ENCODE measurements at places on chromosomes 5 and 9.

DNA sequence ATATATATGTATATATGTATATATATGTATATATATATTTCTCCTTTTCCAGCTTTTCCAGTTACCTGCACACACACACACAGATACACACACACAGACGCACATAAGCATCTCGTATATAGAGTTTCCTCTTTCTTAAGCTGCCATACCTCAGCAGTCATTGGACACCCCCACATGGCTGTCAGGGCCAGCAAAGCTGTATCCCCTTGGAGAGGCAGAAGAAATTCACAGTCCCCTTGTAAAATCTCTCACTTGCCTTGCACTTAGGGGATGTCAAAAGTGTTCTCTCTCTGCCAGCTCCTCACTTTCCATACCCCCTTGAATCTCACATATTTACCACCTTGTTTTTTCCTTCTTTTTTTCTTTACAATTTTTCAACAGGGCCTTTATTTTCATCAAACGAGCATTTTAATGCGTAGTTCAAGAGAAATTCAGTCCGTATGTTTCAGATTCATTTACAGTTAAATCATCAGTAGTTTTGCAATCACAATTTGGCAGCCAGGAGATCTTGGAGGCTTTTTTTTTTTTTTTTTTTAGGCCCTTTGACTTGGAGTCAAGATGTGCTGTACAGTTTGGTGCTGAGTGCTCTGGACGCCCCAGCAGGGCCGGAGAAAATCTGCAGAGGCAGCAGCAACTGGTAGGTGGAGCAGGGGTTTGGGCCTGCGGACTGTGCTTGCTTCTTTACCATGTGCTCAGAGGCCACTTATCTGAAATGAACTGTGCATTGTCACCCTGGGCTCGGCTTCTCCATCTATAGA, 244.9 kb upstream of the KLF4 start:
- peak; percentile 68 for DNase-seq

DNA sequence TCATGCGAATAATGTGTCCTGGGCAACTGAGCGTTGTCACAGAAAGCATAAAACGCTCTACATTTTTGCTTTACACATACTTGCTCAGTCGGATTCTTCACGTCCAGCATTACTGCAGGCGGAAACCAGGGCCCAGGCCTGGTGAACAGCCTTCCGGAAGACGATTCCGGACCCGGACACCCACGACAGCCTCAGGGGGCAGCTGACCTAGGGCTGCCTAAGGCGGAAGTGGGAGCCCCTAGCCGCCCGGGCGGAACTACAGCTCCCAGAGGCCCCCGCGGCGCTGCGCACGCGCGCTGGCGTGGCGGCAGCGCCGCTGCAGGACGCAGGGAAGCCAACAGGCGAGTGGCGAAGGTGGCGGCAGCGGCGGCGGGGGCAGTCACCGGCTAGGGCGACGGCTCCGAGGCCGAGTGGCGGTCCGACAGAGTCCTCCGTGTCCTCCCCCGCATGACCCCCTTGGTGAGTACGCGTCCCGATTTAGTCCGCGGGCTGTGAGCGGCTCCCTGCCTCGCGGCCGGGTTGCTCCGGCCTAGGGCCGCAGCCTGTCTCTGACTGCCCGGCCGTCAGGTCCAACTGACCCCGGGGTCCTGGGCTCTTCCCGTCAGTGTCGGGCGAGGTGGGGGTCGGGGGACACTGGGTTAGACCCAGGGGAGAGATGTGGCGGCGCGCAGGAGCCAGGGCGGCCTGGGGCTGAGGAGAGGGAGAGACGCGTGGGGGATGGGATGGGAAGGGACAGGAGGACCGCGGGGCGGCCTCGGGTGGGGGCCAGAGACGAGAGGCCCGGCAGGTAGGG, at the start of gene GAPVD1:
TSS of gene GAPVD1 (plus strand) at position 326 of the 793 bp plus-strand sequence. CDS start 37,096 bp downstream, outside the sequence.
- peak; percentile 92 for DNase-seq

- DNase-seq, result peak; percentile 31
Measured at GRCh38 chr5:174723979-174724483, 351 bp upstream of the MSX2 start.

DNA sequence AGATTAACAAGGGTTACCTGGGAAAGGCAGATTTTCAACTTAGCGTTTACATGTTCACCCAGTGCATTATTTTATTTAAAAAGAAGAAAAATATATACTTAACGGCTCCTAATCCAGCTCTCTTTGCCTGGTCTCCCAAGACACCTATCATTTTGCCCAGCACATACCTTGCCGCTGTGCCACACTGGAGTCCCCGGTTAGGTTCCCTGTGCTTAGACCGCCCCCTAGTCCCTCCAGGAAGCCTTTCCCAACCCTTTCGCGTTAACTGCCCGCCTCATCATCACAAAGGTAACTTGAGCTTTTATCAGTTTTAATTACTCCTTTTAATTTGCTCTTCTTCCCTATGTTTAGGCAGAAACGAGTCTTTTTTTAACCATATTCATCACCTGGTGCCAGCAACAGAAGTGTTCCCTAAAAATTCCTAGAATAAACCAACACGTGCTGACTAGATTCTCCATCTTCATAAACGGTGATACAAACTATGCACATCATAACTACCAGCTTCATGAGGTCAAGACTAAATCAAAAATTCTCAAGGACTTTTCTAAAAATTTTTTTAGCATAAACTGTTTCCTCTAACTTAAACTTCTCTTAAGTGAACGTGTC, 19.7 kb downstream of the DNAJA1 start:
- peak; percentile 26 for DNase-seq

- DNase-seq, result no peak
Measured at GRCh38 chr9:23611869-23612268, 214.2 kb downstream of the ELAVL2 start.

- DNase-seq, result no peak
Measured at GRCh38 chr5:179588166-179588565, 35.3 kb downstream of the HNRNPH1 start.

DNA sequence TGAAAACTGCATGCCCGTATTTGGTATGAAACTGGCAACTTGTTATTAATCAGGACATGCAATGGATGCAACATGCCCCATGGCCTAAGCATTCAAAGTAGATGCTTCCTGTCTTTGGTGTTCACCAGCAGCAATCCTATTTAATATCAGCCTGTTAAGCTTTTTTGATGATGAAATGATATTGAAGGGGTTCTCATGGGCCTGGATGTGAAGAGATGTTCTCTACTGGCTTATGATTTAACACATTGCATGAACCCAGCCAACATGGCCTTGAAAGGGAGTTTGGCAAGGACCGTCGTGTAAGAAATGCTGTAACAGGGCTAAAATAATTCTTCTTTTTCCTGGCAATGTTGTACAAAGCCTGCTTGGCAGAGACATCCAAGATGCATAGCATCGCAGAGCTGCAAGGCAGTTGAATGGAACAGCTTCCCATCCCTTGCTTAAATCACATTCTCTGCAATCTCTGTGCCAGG, 111.2 kb downstream of the SMARCA2 start:
- DNase-seq, result no peak

DNA sequence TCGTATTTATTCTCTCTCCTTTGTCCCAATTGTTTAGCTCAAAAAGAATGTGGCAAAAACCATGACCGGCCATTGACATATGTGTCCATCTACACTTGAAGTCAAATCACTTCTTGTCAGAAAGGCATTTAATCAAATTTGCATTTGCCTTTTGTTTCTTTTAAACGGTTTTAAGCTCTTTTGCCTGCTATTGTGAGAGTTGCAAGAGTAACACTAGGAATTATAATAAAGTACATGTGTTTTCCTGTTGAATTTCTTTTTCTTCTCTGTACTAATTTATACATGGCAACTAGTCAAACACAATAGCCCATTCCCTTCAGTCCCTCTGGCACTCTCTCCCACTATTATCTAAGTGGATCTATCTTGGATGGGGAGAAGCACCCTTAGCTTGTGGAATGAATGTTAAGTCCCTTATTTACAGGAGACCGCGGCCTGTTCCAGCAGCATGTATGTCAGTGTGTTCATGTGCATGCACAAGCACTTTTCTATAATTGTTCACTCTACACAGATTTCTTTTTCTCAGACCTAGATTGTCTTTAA, 3.2 kb downstream of the ADAMTSL1 start:
- no peak for DNase-seq

DNA sequence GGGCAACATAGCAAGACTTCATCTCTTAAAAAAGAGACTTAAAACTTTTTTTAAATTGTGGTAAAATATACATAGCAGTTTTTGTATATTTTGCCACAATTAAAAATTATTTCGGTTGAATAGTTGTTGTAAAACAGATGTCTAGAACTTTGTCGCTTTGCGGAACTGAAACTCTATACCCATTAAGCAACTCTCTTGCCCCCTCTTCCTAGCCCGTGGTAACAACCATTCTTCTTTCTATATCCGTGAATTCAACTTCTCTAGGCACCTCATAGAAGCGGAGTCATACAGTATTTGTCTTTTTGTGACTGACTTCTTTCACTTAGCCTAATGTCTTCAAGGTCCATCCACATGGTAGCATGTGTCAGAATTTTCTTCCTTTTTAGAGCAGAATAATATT, 43.3 kb downstream of the SPARC start:
- DNase-seq, result no peak

- no peak for DNase-seq
Measured at GRCh38 chr5:20088361-20088760, 100.4 kb upstream of the CDH18 start.

DNA sequence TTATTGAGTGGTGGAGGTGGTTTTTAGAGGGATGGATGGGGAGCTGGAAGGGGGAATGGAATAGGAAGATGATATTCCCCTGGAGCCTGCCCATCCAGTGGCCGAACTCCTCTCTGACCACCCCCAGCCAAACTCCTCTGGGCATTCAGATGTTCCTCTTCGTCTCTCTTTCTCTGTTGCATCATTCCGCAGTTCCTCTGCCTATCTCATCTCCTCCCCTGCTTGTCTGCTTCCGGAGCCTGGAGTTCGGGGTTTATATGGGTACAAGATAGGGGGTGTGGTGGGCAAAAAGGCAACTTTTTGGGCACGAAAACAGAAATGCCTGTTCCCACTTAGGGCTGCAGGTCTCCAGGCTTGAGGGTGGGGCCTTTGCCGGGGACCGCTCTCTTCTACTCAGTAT, 12.2 kb upstream of the CDK5RAP2 start:
- no peak for DNase-seq

- no peak for DNase-seq
Measured at GRCh38 chr5:170263906-170264305, 31.1 kb downstream of the C5orf58 start.

- peak; percentile 65 for DNase-seq
Measured at GRCh38 chr5:168469816-168470215, 16.5 kb upstream of the RARS1 start.

DNA sequence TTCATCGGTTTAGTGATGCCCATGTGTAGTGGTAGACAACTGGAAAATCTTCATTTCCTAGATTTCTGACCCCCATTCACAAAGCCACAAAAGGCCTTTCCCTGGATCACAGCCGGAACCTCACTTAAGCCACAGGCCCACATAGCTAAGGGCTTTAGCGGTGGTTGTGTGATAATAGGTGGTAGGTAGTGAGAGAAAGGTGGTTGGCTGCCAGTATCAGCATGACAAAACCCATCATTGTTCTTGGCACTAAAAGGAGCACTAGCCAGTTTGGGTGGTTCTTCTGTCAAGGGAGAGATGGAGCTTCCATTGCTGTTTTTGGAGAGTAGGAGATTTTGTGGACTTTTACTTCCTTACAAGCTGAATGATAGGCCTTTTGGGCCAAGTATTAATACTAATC, 9.7 kb upstream of the SLC36A2 start:
- DNase-seq, result no peak

DNA sequence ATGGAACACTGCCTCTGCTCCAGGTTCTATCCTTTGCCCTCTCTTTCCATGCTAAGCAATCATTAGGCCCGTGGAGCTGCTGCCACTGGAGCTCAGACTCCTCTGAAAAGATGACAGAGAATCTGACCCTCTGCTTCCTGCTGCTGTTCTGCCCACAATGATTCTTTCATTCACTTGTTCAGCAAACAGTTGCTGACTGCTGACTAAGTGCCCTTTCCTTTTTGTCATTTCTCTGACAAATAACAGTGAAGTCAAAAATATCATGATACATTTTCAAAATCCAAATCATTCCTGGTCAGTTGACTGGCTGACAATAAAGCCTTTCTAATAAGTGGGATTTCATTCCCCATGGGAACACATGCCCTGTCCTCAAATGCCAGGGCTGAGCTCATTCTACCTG, 110.1 kb downstream of the SIL1 start:
- no peak for DNase-seq

DNA sequence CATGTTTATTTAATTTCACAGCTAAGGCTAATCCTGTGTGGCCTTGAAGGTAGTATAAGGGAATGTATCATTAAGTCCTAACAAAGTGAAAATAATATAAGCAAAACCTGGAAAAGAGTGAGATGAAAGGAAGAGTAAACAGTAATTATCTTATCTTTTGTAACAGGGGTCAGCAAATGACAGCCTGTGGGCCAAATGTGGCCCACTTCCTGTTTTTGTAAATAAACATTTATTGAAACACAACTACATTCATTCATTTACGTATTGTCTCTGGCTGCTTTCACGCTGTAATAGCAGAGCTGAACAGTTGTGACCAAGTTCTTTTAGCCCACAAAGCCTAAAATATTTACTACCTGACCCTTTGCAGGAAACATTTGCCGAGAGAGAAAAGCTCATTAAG, 78.4 kb upstream of the HTR4 start:
- DNase-seq, result no peak

DNA sequence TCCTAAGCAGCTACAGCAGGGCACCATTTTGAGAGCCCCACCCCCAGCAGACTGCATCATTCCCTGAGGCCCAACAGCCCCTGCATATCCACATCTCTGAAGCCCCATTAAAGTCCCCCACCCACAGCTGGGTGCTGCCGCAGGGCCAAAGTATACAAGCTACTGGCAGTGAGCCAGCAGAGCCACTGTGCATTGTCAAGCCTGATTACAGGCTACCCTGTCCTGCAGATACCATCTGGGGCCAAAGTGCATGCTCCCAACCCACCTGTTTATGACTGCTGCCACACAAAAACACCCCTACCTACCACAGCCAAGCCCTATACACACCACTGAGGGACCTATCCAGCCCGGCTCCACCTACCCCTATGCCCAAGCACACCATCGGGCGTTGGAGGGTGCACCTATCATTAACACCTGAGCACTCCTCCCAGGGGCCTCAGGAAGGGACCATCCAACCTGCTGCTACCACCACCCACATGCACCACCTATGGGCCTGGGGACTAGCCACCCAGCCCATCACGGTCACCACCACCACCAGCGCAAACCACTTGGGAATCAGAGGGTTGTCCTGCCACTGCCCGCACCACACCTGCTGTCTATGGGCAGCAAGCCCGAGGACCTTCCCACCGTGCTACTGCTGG, 105.0 kb downstream of the PLPP1 start:
- DNase-seq, result no peak

GRCh38 chr5:180140079-180140554, 68.6 kb upstream of the RNF130 start:
- DNase-seq, result no peak

- no peak for DNase-seq
Measured at GRCh38 chr5:106116682-106117081, 1554.1 kb downstream of the EFNA5 start.

Measured in fibroblast of skin of back (primary cell).